ENCODE measurements at places on chromosomes 6 and 20. TPM values are rescaled to one million over a fixed set of nuclear protein-coding genes. Genes with fewer than 3 reads are reported as not detected.

POM121L2 gene
- total RNA-seq = not detected

DNA sequence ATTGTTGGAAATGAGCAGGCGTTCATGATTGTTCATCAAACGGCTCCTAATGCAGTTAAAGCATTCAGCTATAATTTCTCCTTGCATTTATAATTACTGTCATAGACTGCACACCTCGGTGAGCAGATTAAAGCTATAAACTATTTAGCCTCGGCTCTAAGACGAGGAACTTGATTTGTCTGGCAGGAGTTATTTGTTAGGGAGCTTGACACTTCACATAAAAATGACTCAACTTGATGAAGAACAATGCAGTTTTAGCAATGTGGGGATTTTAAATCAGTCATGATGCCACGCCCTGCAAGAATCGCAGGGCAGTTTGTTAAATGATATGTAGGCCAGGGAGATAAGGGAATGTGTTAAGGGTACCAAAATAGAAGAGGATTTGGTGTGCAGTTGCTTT lies 290.2 kb downstream of the TSHZ2 start:
- DNase-seq = no peak

C6orf163 gene
- total RNA-seq = 0.64 TPM

DNA sequence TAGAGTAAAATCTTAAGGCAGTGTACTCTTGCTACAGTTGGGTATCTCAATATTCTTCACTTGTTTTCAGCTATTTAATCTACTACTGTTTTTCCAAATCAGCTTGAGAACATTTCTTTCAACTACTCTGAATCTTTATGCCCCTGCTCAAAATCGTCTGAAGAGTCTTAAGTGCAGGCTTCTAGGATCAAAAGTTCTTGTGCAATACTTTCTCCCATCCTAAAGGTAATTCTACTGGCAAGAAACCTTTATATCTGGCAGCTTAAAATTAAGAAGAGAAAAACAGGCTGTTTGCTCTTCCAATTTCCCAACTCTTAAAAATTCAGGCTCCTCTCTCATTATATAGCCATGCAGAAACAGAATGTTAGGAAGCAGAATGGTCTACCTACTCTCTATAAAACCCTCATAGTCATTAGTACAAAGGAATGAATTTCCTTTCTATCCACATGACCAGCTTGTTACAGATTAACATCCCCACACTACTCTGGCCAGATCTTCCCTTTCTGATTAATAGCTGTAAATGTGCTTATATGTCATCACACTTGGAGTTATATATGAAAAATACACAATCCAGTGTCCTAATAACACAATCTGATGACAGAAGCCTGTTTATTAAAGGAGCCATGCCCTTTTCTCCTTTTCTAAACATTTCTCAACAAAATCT lies 122.2 kb upstream of the FAM184A start:
- DNase-seq = no peak

DNA sequence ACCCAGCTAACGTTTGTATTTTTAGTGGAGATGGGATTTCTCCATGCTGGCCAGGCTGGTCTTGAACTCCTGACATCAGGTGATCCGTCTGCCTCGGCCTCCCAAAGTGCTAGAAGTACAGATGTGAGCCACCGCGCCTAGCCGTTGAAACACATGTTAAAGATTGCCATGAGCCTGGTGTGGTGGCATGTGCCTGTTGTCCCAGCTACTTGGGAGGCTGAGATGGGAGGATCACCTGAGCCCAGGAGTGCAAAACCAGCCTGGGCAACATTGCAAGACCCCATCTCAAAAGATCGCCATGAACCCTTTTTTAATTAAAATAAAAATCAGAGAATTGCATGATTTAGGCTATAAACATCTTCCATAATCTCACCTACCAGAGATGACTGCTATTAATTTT lies 2.7 kb downstream of the EFCAB8 start:
- no peak for DNase-seq

- no peak for DNase-seq
These were observed 47.9 kb downstream of the EPB41L2 start for GRCh38 chr6:131015025-131015591.

OR2H2 gene
- not detected for total RNA-seq

- no peak for DNase-seq
These were observed 18.8 kb downstream of the KCNK5 start for GRCh38 chr6:39210450-39210849.

CASS4 gene
- total RNA-seq = 5.1 TPM

CST1 gene
- not detected for total RNA-seq

GRCh38 chr20:34600892-34601653 lies 42.6 kb downstream of the MAP1LC3A start:
- no peak for DNase-seq

PXMP4 gene
- 12.5 TPM for total RNA-seq

UBE2J1 gene
- total RNA-seq = 15.2 TPM

DNA sequence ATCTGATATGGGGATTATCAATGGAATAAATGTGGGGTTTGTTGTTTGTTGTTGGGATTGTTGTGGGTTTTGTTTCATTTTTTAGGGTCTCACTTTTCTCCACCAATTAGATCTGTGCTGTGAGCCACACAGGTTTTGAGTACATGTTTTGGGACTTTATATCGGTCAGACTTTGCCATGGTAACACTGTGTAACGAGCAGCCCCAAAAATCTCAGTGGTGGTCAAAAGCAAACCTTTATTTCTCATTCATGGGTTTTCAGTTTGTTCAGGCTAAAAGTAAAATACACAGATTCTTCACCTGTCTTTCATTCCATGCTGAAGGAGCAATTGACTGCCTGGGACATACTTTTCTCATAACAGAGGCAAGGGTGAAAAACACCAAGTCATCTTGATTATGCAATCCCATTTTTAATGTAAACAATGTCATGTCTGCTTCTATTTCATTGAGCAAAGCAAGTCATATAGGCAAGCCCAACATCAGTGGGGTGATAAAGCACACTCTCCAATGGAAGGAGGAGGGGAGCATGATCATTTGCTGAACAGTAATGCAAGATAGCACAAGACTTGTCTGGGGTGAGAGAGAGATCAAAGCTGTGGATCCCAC lies 101.1 kb upstream of the PLCB4 start:
- DNase-seq = no peak

- no peak for DNase-seq
These were observed 79.2 kb upstream of the LY86 start for GRCh38 chr6:6509284-6509683.

CCM2L gene
- not detected for total RNA-seq

- DNase-seq = no peak
These were observed 114.1 kb upstream of the SNX9 start for GRCh38 chr6:157708933-157709332.

DNA sequence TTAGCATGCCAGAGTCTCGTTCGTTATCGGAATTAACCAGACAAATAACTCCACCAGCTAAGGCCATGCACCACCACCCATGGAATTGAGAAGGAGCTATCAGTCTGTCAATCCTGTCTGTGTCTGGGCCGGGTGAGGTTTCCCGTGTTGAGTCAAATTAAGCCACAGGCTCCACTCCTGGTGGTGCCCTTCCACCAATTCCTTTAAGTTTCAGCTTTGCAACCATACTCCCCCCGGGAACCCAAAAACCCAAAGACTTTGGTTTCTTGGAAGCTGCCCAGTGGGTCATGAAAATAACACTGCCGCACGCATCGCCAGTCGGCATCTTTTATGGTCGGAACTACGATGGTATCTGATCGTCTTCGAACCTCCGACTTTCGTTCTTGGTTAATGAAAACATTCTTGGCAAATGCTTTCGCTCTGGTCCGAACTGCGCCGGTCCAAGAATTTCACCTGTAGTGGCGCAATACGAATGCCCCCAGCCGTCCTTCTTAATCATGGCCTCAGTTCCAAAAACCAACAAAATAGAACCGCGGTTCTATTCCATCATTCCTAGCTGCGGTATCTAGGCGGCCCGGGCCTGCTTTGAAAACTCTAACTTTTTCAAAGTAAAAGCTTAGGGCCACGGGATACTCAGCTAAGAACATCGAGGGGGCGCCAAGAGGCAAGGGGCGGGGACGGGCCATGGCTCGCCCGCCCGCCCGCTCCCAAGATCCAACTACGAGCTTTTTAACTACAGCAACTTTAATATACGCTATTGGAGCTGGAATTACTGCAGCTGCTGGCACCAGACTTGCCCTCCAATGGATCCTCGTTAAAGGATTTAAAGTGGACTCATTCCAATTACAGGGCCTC lies 1958.5 kb upstream of the DEFB115 start:
- DNase-seq = no peak

- no peak for DNase-seq
These were observed 71.9 kb downstream of the TMEM170B start for GRCh38 chr6:11609324-11610071.

- no peak for DNase-seq
These were observed 509.2 kb downstream of the FRK start for GRCh38 chr6:115551527-115551926.

DNA sequence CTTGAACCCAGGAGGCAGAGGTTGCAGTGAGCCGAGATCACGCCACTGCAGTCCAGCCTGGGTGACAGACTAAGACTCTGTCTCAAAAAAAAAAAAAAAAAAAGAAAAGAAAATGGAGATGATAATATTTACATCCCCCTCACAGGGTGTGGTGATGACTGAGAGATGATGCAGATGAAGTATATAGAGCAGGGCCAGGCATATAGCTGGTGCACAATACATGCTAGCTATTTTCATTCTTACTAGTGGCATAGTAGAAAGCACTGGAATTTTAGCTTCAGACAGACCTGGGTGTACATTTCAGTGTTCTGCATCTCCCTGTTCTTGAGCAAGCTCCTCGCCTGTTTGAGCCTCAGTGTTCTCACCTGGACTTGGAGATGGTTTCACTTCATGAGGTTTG lies 36.9 kb downstream of the CEBPB start:
- DNase-seq = no peak

GRCh38 chr6:21556968-21557721 lies 36.4 kb upstream of the SOX4 start:
- no peak for DNase-seq

GRCh38 chr20:49517805-49518100 lies 35.3 kb upstream of the KCNB1 start:
- no peak for DNase-seq

- DNase-seq = no peak
These were observed 65.4 kb upstream of the RIN2 start for GRCh38 chr20:19692685-19693119.

DNA sequence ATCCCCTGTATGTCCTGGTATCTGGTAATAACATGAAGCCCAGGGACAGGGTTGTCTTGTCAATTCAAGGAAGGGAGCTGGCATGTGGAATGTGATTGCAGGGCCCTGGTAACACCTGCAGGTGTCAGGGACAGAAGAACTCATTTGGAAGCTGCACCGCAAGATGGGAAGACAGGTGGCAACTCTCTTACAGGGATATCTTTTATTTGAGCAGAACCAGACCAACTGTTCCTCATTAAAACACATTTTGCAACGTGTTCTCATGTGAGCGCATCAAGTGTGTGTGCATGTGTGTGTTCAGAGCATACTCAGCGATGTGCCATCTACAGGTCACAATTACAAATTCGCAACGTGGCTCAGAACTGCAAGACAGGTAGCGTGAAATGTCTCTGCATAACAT lies 370.9 kb upstream of the SOX4 start:
- DNase-seq = no peak

RBPJL gene
- not detected for total RNA-seq

SSTR4 gene
- total RNA-seq = not detected

Measured in activated naive CD4-positive, alpha-beta T cell treated with anti-CD3 and anti-CD28 coated beads, Interleukin-2, amount 50 U/mL, for 72 hours (primary cell).